ENCODE measurements at places on chromosomes 11 and 22. TPM values are rescaled to one million over a fixed set of nuclear protein-coding genes. Genes with fewer than 3 reads are reported as not detected.
A peak's percentile ranks its signal among the peaks of the same experiment; 100 is the strongest.

The CDHR5 gene
- total RNA-seq, result not detected

The ZNRF3 gene
- total RNA-seq, result 2.3 TPM

The GPHA2 gene
- 0.34 TPM for total RNA-seq

The GSTT2B gene
- total RNA-seq, result not detected

The TLCD5 gene
- 0.80 TPM for total RNA-seq

The PYGM gene
- 1.5 TPM for total RNA-seq

The SHANK3 gene
- 0.14 TPM for total RNA-seq

DNA sequence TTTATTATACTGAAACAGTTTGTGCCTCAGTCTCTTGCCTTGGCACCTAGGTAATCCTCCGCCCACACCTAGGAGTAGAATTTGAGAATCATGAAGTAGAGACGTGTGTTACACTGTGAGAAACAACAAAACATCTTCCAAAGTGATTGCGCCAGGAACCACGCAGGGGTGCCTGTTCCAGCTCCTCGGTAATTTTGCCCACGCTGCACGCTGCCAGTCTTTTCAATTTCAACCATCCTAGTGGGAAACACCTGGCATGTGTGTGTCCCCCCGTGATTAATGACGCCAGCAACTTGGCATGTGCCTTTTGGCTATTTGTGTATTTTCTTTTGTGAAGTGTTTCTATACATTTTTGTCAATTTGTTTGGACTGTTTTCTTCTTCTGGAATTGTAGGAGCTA lies 919.1 kb downstream of the BRD1 start:
- peaks cover 37% of the 10 kb centered on the region for H3K27me3 ChIP-seq
- no peak overlapping the region for H3K27ac ChIP-seq
- peaks cover 15% of the 10 kb centered on the region for H3K4me1 ChIP-seq
- no peak for DNase-seq

DNA sequence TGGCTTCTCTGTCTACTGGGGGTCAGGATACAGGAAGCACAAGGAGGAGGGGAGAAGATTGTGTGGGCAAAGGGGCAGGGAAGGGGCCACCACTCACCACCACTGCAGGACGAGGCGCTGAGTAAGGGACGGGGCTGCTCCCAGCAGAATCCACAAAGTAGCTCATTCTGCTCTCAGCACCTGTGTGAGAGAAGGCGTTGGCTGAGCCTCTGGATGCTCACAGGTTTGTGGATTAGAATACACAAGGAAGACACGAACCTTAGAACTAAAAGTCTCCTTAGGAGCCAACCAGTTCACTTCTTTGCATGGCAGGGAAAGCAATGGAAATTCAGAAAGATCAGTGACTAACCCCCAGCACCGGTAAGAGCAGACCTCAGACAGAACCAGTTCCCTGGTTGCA lies 14.4 kb downstream of the ETS1 start:
- H3K27me3 ChIP-seq, result no peaks in the 10 kb centered on the region
- H3K4me1 ChIP-seq, result peaks cover 51% of the 10 kb centered on the region
- DNase-seq, result no peak
- H3K27ac ChIP-seq, result no peak overlapping the region
- peaks cover 2% of the 10 kb centered on the region for H3K36me3 ChIP-seq
- H3K4me3 ChIP-seq, result no peak overlapping the region

- H3K36me3 ChIP-seq, result no peaks in the 10 kb centered on the region
- DNase-seq, result no peak
- no peak overlapping the region for H3K4me3 ChIP-seq
- no peaks in the 10 kb centered on the region for H3K27me3 ChIP-seq
- no peak overlapping the region for H3K27ac ChIP-seq
- H3K4me1 ChIP-seq, result no peaks in the 10 kb centered on the region
Observed at GRCh38 chr11:99693941-99694492, 673.3 kb downstream of the CNTN5 start.

GRCh38 chr11:61089806-61090491 lies 12.3 kb upstream of the CD5 start:
- H3K27ac ChIP-seq, result peak overlapping the region; percentile 98
- H3K36me3 ChIP-seq, result peaks cover 39% of the 10 kb centered on the region
- H3K4me1 ChIP-seq, result peaks cover 59% of the 10 kb centered on the region
- H3K27me3 ChIP-seq, result no peaks in the 10 kb centered on the region
- DNase-seq, result peak; percentile 13
- peak overlapping the region; percentile 91 for H3K4me3 ChIP-seq

DNA sequence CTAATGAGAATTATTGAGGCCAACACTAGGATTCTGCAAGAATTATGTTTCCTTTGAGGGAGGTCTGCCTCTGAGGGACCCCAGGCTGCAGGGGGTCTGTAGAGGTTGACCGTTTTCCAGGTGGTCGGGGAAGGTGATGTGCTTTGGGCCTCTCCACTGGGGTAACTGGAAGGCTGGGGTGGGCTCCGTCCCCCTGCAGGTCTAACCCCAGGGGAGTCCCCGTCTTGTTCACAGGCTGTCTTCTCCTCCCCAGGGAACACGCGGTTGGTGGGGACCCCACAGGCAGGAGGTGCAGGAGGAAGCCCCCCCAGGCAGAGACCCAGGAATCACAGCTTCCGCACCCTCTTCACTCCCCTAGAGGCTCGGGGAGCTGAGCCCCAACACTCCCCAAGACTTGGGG lies 726.4 kb downstream of the BRD1 start:
- no peaks in the 10 kb centered on the region for H3K36me3 ChIP-seq
- no peak overlapping the region for H3K4me3 ChIP-seq
- DNase-seq, result no peak
- peaks cover 9% of the 10 kb centered on the region for H3K27me3 ChIP-seq
- no peaks in the 10 kb centered on the region for H3K4me1 ChIP-seq

DNA sequence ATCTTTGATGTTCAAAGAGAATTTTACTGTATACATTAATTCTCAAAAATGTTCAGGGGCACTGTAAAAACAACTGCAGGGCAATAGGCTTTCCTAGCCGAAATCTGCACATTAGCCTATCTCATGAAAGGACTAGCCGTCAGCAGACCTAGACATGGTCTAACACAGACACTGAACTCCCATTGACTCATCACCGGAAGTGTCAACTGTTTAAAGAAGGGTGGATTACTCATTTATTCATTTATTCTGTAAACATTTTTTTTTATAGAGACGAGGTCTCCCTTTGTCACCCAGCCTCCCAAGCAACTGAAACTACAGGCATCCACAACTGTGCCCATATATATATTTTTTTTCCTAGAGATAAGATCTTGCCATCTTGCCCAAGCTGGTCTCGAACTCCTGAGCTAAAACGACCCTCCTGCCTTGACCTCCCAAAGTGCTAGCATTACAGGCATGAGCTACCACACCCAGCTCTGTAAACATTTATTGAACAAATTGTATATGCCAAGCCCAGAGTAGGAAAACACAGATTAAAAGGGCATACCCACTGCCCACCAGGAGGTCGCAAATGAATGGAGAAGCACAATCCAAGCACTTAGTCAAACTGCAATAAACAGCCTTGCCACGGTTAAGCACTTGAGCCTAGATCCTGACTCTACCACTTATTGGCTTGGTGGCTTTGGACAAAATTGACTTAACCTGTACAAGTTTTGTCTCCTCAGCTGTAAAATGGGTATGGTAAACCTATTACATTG lies 26.6 kb downstream of the RAB30 start:
- no peaks in the 10 kb centered on the region for H3K36me3 ChIP-seq
- H3K27ac ChIP-seq, result no peak overlapping the region
- peaks cover 20% of the 10 kb centered on the region for H3K4me1 ChIP-seq
- no peak overlapping the region for H3K4me3 ChIP-seq

DNA sequence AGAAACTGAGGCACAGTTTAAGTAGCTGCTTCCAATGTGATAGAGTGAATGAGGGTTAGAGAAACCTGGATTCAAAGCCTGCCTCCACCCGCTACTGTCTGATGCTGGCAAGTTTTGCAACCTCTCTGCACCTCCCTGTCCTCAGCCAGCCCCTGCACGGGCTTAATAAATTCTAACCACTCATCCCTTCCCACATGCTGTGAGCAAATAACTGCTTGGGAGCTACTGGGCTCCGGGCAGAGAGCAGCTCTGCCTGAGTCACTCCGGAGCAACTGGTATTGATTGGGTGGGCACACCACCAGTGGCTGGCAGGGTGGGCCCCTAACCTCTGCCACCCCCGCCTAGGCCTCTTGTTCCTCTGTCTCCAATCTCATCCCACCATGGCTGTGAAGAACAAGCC lies 104.3 kb upstream of the SYT13 start:
- no peak overlapping the region for H3K4me3 ChIP-seq
- peaks cover 2% of the 10 kb centered on the region for H3K4me1 ChIP-seq
- no peak for DNase-seq
- H3K27me3 ChIP-seq, result no peaks in the 10 kb centered on the region

DNA sequence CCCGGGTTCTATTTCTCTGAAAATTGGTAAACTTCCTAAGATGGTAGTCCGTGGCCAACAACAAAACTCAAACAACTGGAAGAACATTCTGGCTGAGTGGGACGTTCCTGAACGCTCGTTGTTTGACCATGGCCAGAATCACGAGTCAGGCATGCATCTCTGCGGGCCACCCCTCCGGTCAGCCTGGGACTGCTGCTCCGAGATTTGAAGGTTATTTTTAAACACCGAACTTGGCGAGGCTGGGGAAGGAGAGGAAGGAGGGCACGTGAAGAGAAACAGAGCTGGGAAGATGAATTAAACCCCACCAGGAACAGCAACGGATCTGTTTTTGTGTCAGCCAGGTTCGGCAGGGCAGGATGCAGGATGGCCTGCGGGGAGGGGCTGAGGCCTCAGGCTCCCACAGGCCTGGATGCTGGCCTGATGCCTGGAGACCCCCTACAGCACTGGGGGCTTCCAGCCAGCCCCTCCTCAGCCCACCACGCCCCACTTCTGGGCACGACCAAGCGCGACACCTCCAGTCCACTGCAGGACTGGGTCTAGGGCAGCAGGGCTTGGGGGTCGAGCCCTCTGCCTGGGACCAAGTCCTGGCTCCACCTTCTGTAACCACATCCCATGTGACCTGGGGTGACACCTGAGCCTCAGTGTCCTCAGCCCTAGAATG lies 5.1 kb downstream of the SHISAL1 start:
- H3K4me3 ChIP-seq, result no peak overlapping the region
- no peak overlapping the region for H3K27ac ChIP-seq
- H3K4me1 ChIP-seq, result no peaks in the 10 kb centered on the region
- DNase-seq, result no peak
- H3K36me3 ChIP-seq, result no peaks in the 10 kb centered on the region
- H3K27me3 ChIP-seq, result no peaks in the 10 kb centered on the region

- H3K27ac ChIP-seq, result no peak overlapping the region
- H3K4me1 ChIP-seq, result no peaks in the 10 kb centered on the region
- H3K27me3 ChIP-seq, result peaks cover 2% of the 10 kb centered on the region
- no peaks in the 10 kb centered on the region for H3K36me3 ChIP-seq
- DNase-seq, result no peak
- no peak overlapping the region for H3K4me3 ChIP-seq
Observed at GRCh38 chr11:35981581-35981980, 37.7 kb downstream of the LDLRAD3 start.

- no peak overlapping the region for H3K27ac ChIP-seq
- peaks cover 59% of the 10 kb centered on the region for H3K36me3 ChIP-seq
- no peak overlapping the region for H3K4me3 ChIP-seq
Observed at GRCh38 chr11:57490456-57491248, 24.9 kb downstream of the SLC43A1 start.

GRCh38 chr11:8368194-8368593 lies 104.5 kb upstream of the LMO1 start:
- H3K27me3 ChIP-seq, result no peaks in the 10 kb centered on the region
- no peak for DNase-seq
- H3K36me3 ChIP-seq, result no peaks in the 10 kb centered on the region
- H3K27ac ChIP-seq, result no peak overlapping the region

DNA sequence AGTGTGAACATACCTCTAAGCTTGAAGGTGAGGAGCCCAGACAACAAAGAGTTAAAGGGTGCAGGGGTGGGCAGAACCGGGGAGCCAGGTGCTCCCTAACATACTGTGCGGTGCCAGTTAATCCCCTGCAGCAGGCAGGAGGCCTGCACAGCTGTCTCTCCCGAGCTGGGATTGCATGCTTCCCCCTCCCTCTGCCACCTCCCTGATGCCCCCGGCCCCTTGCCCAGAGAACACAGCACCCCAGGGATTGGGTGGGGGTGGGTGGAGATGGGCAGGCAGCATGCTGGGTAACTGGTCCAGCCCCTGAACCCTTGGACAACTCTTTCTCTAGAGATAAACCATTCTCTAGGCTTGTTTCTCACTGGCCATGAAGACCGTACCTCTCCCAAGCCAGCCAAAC lies 67.7 kb upstream of the MYOD1 start:
- H3K4me3 ChIP-seq, result no peak overlapping the region
- no peaks in the 10 kb centered on the region for H3K4me1 ChIP-seq
- peaks cover 39% of the 10 kb centered on the region for H3K27me3 ChIP-seq

DNA sequence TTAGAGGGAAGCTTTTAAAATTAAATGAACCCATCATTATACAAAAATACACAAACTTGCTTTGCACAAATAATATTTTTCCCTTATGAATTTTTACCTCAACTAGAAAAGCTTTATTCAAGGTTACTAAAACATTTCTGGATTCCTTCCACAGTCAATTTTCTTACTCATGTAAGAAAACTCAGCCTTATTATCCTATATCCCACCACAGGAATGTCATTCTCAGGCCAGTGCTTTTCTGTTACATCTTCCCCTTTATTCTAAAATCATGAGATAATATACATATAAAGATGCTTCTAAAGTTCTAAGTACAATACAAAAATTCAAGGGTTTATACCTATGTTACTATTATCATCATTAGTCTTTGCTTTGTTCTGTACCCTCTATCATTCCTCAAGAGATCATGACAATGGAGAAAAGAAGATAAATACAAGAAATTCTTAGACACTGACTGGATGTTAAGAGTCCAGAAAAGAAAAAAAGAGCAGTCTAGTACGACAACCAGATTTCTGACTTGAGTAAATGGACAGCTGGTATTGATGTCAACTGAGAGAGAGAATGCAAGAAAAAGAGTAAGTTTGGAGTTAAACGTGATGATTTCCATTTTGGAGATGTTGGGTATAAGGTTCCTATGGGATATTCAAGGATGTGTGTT lies 60.3 kb downstream of the MTMR2 start:
- no peak overlapping the region for H3K27ac ChIP-seq
- H3K4me1 ChIP-seq, result no peaks in the 10 kb centered on the region
- H3K36me3 ChIP-seq, result peaks cover 21% of the 10 kb centered on the region
- no peak overlapping the region for H3K4me3 ChIP-seq
- no peaks in the 10 kb centered on the region for H3K27me3 ChIP-seq
- DNase-seq, result no peak

- peaks cover 23% of the 10 kb centered on the region for H3K27me3 ChIP-seq
- H3K36me3 ChIP-seq, result no peaks in the 10 kb centered on the region
- H3K27ac ChIP-seq, result no peak overlapping the region
- no peak for DNase-seq
- no peaks in the 10 kb centered on the region for H3K4me1 ChIP-seq
Observed at GRCh38 chr11:79098146-79098545, 342.7 kb downstream of the TENM4 start.
